Choroid plexus epithelial cell (primary cell): ENCODE measurements at places on chromosomes 7 and 10.
A peak's percentile ranks its signal among the peaks of the same experiment; 100 is the strongest.

DNA sequence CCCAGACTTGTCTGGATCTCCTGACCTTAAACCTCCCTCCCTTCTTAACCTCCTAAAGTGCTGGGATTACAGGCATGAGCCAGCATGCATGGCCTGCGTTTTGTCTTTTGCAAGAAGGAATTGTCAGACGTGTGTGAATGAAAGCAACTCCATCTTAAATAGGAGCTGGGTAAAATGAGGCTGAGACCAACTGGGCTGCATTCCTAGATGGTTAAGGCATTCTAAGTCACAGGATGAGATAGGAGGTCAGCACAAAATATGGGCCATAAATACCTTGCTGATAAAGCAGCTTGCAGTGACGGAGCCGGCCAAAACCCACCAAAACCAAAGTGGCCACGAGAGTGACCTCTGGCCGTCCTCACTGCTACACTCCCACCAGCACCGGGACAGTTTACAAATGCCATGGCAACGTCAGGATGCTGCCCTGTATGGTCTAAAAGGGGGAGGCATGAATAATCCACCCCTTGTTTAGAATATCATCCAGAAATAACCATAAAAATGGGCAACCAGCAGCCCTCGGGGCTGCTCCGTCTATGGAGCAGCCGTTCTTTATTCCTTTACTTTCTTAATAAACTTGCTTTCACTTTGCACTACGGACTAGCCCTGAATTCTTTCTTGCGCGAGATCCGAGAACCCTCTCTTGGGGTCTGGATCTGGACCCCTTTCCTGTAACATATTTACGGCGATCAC is 41.2 kb upstream of the SDK1 start:
- DNase-seq, result peak; percentile 22

DNA sequence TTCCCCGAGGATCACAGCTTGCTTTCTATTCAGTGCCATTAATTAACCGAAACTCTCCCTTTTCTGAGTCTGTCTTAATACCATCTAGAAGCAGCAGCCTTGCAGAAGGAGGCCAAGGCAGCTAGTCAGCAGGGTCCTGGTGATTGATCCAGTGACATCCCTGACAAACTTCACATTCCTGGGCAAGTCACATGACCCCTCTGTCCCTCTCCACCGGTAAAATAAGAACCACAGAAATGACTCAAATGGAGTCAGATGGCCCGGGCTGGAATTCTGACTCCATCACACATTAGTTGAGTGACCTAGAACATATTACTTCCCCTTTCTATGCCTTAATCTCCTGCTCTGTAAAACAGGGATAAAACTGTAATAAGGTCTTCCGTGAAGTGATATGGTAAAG is 17.2 kb upstream of the ACSL5 start:
- DNase-seq, result no peak

DNA sequence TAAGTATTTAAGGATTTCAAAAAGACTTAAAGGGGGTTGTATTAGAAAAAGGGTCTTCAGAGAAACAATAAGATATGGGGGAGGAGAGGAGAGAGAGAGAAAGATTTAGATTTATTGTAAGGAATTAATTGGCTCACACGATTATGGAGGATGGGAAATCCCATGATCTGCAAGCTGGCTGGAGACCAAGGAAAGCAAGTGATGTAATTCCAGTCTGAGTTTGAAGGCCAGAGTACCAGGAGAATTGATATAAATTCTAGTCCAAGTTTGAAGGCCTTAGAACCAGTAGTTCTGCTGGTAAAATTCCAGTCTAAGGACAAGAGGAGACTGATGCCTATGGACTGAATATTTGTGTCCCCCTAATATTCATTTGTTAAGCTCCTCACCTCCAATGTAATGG is 20.6 kb upstream of the SLC13A1 start:
- DNase-seq, result peak; percentile 92

DNA sequence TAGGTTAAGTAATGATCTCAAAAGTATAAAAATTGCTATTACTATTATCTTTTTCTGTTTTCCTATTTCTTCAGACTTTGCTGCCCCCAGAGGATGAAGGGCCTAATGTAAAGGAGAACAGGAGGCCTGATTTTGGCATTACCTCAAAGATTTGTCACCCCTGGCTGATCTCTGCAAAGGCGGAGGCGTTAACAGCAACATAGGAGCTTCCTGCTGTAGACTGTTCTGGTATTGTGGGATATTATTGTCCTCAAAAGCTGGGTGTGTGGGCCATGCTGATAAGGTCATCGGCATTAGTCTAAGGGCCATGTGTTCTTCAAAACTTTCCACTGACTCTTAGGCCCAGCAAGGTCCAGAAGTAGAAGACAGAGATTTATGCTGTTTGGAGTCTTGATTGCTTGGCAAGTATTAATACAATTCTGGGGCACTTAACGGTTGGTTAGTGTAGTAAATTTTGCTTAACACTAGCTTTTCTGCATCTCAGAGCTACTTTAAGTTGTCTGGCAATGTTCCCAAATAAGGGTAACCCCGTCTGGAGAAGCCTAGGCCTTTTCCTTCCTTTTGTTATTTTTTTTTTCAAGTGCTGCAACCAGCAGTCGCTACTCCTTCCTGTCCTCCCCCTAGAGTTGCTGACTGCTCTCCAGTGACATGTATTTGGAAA is 14.0 kb upstream of the ENTPD1 start:
- DNase-seq, result peak; percentile 91

GRCh38 chr7:131879424-131879823 is 323.0 kb upstream of the PODXL start:
- no peak for DNase-seq

DNA sequence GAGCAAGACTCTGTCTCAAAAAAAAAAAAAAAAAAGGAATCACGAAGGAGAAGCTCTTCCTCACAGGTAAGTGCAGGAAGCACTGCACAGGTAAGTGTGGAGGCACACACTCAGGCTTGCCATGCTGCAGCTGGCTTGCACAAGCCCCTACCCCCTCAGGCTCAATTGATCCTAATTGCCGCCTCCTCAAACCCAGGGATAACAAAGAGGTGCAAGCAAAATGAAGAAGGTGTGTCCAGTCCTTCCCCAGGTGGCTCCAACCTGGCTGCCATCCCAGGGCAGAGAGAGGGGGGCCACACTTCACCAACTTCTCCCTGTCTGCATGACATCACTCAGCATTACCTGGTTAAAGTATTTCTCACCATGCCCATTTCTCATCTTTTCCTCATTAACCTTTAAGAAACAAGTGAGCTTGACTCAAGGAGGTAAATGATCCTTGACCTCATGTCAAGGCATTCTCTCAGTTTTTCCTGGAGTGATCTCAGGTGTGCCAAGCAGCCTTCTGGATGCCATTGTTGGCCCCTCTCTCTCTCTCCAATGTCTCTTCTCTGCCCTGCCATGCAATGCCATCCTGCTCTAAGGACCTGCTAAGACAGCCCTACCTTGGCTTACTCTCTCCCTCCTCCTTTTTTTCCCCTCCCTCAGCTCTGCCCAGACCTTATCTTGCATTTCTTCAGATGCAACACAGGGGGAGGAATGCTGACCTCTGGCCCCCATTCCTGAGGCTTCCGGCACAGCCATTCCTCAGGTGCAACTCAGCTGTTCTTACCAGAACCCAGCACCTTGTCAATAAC is 13.0 kb upstream of the TRPV6 start:
- no peak for DNase-seq

DNA sequence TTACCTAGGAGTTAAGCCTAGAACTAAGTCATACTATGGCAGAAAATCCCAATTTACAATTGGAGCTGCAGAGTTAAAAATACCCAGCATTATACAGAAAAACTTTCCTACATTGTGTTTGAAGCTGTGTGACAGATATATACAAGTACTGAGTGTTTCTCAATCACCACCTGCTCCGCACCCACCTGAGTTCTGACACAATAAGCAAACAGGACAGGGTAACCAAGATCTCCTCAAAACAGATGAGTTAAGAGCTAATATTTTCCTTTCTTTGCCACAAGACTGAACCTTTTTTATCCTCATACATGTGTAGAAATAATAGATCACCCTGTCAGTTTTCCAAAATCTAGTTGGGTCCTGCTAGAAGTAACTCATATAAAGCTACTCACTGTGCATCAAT is 186.3 kb downstream of the DOCK4 start:
- DNase-seq, result no peak

DNA sequence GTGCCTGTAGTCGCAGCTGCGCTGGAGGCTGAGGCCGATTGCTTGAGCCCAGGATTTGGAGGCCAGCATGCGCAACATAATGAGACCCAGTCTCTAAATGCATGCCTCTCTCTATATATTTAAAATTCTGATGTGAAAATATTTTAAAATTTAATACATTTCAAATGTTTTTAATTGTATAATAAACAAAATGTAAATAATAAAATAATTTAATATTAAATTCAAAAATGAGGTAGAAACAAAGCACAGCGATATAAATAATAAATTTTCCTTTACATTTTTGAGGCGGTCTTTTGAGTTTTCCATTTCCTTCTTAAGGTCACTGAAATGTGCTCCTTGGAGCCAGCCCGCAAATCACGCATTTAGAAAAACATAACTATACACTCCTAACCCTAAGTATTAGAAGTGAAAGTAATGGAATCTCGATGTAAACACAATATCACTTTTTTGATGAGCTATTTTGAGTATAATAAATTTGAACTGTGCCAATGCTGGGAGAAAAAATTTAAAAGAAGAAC is 523 bp upstream of the CDK1 start:
- no peak for DNase-seq

DNA sequence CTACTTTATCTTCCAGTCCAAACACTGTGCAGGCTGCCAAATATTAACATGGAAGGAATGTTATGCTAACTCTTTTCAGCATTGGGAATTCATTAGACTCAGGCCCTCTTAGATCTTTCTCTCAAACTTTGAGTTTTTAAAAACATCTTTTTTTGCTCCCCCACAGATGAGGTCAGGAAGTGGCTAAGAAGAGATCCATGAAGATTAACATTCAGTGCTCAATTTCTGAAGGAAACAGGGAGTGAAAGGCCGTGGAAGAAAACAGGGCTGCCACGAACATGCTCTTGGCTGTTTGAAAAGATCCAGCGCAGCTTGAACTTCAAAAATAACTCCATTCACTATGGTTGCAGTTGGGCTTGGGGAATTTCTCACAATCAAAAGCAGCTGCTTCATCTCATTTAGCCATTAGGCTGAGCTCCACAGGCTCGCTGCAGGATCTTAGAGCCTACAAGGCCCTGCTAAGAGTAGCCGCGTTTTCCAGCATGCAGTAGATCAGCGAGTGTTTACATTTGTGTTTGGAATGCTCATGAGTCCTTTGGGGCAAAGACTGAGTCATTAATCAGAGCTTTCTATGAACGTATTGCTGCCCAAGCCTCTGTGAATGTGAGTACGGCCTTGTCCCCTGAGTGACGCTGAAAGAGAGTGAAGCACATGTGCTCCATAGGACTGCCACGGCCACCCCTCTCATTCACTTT is 41.2 kb upstream of the TNS3 start:
- peak; percentile 91 for DNase-seq
